ENCODE measurements at places on chromosomes 16 and 17.

- no peak for DNase-seq
Observed at GRCh38 chr17:74380959-74381808, 13.9 kb downstream of the GPR142 start.

GRCh38 chr16:28089992-28090365 is 26.5 kb upstream of the GSG1L start:
- no peak for DNase-seq

- no peak for DNase-seq
Observed at GRCh38 chr17:48491527-48492273, 39.1 kb downstream of the HOXB1 start.

GRCh38 chr17:73481676-73482075 is 162.6 kb downstream of the SDK2 start:
- no peak for DNase-seq

DNA sequence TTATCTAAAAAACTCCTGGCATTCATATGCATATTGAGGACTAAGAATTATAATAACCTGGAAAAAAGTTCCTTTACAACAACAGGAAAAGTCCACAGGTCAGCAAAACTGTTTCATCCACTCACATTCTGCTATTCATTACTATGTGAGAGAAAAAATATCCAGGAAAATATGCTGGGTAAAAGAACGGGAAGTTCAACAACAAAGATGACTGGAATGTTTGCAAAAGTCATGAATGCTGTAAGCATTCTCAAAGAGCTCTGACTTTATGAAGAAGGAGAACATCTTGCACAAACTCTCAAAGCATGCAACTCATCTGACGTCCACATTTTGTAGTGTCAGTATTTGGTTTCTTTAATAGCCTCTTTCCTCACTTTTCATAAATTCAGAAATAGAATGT is 56.9 kb upstream of the ALDH3A1 start:
- no peak for DNase-seq

DNA sequence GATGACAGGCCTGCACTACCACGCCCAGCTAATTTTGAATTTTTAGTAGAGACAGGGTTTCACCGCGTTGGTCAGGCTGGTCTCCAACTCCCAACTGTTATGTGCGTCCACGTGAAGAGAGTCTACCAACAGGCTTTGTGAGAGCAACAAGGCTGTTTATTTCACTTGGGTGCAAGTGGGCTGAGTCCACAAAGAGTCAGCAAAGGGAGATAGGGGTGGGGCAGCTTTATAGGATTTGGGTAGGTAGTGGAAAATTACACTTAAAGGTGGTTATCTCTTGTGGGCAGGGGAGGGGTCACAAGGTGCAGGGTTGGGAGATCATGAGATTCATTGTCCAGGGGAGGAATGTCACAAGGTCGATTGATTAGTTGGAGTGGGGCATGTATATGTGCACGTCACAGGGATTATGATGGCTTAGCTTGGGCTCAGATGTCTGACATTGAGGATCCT is 111.6 kb downstream of the GOSR1 start:
- DNase-seq, result no peak

Data from stimulated activated CD4-positive, alpha-beta T cell treated with anti-CD3 and anti-CD28 coated beads, Interleukin-2, amount 100 ng/mL, for 4 hours (primary cell).